Stimulated activated CD8-positive, alpha-beta memory T cell treated with anti-CD3 and anti-CD28 coated beads, Interleukin-12 subunit alpha, Interleukin-12 subunit beta, amount 100 ng/mL, for 1 hour (primary cell): ENCODE measurements at places on chromosomes 4 and X.

GRCh38 chr4:174173360-174173759 lies 110.1 kb downstream of the FBXO8 start:
- DNase-seq, result no peak

DNA sequence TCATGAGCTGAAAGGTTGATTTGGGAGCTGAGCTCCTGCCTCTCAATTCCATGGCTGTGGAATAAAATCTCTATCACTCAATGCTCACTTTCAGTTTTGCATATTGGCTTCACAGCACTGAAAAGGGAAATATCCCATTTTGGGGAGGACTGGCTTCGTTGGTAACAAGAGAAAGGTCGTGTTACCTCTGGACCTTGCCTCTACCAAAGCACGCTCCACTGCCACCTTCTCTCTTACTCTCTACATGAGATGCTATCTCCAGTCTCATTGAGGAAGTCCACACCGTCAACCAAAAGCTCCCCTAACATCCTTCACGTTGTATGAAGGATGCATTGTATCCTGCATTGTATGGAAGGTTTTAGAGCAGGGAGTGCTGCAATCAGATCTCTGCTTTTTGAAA lies 195.0 kb upstream of the LDB2 start:
- DNase-seq, result no peak

DNA sequence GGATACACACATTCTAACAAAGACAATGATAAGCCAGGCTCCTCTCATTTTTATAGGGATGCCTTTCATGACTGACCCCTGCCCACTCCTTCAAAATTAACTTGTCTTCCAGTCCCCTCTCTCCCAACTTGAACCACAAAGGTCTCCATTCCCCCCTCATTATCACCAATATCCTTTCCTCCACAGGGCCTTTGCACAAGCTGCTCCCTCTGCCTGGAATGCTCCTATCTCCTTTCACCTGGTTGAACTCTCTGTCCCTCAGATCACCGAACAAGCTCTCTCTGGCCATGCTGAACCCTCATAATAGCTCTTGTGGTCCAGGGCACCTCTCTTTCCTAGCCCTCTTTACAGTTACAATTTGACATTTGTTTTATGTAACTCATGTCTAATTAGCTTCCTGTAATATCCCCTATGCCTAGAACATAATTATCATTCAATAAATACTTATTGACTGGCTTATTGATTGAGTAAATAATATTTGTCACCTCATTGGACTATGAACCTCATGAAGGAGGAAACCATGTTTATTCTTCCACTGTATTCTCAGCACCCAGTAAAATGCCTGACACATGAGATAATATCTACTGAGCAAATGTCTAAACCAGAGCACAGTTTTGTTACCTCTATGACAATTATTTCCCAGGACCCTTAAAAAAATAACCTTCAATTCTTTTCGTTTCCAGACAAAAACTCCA lies 266.3 kb upstream of the RASGEF1B start:
- DNase-seq, result no peak

GRCh38 chr4:43163101-43163792 lies 270.7 kb downstream of the GRXCR1 start:
- DNase-seq, result no peak

DNA sequence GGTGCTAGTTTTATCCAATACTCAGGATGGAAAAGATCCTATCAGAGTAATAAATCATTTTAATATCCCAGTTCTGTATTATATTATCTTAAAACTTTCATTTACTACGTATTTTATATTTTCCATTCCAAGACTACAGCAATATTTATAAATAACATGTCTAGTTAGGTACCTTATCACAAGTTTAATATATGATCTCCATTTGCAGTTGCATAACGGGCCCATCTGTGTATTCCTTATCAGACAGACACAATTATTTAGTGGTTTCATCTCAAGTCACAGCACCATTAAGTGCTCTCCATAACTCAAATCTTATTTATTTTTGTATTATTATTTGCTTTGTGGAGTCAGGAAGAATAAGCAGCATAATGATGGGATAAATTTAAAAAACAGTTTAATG lies 333.9 kb downstream of the SH2D1A start:
- DNase-seq, result no peak

- no peak for DNase-seq
Observed at GRCh38 chrX:124256629-124257380, 75.7 kb upstream of the TEX13D start.

DNA sequence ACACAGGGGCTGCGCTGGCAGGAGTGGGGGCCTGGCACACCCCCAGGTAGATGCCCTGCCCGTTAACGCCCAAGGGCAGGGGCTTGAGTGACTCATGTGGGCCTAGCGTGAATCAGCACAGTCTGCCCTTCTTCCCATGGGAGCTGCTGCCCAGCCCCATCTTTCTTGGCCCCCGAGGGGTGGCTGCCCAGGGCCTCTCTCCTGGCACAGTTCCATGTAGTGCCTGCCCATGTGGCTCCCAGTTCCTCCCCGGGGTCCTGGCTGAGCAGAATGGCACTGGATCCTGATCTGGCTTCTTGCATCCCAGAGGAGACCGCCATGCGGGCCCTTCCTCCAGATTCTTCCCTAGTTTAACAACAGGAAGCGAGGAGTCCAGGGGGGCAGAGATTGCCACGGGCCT lies 2.1 kb upstream of the AVPR2 start:
- DNase-seq, result no peak

DNA sequence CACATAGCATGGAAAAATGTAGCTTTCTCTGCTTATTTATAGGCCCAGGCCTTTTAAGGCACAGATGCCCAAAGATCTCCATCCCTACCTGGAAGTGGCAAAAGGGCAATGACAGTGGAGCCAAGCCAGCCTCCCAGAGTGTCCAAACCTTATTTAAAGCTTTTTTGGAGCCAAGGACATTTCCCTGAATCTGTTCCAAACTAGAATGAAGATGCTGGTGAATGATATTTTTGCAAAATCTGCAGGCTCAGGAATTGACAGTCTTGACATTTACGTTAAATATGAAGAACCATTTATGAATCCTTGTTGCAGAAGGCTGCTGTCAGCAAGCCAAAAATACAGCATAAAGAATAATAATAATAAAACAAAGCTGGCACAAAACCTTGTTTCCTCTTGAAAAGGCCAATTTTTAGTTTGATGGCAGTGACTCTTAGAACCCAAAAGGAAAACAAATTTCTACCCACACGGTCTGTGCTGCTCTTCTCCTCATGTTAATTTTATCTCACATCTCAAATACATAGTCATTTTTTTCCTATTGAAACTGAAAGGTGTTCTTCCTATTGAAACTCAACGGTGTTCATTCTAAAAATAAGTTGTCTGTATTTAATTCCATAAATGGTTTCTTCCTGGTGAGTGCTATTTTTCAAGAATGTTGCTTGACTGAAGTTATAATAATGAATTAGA lies 206.3 kb upstream of the TBL1X start:
- DNase-seq, result no peak

- DNase-seq, result peak; percentile 17
Observed at GRCh38 chrX:103175944-103176753, 38.8 kb upstream of the BEX4 start.

DNA sequence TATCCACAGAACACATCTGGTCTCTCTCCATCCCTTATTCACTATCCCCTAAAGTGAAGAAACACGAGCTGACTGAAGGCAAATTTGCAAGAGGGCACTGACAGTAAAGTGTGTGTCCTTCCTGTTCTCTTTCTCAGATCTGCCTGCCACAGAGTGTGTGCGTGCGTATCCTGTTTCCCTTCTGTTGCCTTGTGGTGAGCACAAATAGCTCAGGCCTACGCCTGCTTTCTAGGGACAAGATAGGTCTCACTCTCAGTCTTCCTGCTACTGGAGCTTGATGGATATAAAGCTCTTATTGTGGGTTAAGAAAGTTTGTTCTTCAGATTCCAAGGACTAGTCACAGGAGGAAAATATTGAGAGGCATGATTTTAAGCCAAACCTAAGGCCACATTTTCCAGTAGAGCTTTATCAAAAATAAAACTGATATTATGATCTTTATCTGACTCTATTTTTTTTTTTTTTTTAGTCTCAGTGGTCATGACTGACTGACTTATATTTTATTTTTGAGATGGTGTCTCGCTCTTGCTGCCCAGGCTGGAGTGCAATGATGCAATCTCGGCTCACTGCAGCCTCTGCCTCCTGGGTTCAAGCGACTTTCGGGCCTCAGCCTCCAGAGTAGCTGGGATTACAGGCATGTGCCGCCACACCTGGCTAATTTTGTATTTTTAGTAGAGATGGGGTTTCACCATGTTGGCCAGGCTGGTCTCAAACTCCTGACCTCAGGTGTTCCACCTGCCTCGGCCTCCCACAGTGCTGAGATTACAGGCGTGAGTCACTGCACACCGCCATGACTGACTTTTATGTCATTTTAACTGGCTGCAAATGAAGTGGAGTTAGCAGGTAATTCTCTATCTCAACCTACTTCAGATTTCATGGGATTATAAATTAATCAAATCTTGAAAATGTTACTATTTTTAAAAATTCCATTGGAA lies 140.3 kb upstream of the SH3RF1 start:
- peak; percentile 11 for DNase-seq

DNA sequence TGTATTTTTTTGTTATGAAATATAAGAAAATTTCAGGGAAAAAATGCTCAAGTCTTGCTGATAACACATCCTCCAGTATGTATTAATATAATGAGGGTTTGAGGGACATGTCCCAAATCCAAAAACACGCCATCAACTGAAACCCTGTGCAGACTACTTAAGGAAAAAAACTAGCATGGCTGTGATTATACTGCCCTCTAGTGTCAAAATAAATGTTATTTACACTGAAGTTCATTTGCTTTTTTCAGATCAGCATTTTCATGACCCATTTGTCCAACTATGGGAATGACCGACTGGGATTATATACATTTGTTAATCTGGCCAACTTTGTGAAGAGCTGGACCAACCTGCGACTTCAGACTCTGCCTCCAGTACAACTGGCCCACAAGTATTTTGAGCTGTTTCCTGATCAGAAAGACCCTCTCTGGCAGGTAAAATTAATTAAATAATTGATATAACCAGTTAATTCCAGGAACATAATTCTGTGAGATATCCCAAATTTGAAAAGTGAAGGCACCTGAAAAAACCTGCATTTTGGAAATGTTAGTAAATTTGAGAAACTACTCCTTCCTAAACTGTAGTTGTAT lies 128.5 kb downstream of the PRSS12 start:
- no peak for DNase-seq

GRCh38 chr4:62235911-62236310 lies 1035.8 kb downstream of the ADGRL3 start:
- DNase-seq, result no peak

DNA sequence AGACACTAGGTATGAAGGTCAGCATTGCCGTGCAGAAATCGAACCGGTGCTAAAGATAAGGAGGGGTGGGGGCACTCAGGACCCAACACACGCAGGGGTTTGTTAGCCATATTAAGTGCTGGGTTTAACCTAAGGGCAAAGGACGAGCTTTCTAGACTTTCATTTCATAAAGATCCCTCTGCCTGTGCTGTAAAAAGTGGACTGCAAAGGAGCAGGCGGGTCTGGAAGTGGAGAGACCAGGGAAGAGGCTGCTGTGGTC lies 1.3 kb downstream of the CASP3 start:
- no peak for DNase-seq

DNA sequence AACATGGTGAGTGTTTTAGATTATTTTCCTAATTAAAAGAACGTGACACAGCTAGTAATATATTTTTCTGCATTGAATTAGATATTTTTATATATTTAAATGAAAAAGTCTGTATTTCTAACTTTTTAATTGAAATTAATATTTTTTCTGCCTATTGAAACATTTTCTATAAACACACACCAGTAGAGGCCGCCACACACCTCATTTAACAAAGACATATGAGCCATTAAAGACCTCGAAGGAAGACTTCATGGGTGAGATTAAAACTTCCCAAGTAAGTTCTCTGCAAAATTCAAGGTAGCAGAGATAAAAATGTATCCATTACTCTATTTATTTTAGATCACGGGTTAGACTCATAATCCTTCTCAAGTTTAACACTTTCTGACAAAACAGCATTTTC lies 8.3 kb downstream of the SLITRK2 start:
- no peak for DNase-seq

DNA sequence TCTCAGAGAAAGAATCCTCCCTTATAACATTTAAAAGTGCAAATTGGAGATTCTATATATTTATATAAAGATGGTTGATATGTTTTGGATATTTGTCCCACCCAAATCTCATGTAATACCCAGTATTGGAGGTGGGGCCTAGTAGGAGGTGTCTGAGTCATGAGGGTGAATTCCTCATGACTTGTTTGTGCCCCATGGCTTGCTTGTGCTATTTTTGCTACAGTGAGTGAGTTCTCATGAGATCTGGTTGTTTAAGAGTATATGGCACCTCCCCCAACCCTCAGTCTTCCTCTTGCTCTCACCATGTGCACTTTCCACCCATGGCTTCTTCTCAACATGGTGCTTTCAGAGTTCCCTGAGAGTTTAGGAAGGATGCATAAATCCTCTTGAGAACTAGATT lies 9.5 kb upstream of the ANKRD50 start:
- no peak for DNase-seq

DNA sequence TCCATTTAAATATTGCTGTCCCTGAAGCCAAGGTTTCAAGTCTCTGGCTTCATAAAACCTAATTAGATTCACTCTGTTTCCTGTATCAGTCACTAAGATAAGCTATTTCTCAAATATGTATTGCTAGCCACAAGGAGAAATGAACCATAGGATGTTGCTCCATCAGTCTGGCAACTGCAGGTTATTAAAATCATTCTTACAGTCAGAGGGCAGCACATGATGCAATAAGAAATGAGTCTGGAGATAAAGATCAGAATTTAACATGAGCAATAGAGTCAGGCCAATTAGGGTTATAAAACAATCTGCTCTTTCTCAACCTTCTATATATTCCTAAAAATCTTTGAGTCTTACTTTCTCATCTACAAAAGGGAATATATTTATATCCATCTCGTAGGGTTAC lies 7.2 kb downstream of the PRKG2 start:
- no peak for DNase-seq

GRCh38 chrX:10047631-10048030 lies 80.5 kb downstream of the CLDN34 start:
- DNase-seq, result no peak

DNA sequence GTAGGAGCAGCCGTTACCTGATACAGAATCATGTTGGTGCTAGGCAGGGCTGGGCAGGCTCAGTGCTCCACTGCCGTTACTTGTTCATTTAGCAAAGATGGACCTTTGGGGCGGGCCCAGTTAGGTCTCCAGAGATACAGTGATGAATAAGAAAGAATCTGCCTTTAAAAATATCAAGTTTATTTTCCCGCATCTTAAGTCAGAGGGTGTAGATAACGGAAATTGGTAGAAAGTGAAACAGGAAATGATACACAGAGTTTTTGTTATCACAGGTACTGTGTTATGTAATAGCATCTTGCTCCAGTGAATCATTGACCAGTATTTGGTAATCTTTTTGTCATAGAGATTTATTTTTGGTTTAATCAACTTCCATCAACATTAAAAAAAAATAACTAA lies 5.5 kb downstream of the TMEM131L start:
- DNase-seq, result no peak

- DNase-seq, result no peak
Observed at GRCh38 chr4:78691971-78692821, 84.0 kb upstream of the BMP2K start.
